ENCODE measurements at places on chromosomes 1 and 21.
A peak's percentile ranks its signal among the peaks of the same experiment; 100 is the strongest.

DNA sequence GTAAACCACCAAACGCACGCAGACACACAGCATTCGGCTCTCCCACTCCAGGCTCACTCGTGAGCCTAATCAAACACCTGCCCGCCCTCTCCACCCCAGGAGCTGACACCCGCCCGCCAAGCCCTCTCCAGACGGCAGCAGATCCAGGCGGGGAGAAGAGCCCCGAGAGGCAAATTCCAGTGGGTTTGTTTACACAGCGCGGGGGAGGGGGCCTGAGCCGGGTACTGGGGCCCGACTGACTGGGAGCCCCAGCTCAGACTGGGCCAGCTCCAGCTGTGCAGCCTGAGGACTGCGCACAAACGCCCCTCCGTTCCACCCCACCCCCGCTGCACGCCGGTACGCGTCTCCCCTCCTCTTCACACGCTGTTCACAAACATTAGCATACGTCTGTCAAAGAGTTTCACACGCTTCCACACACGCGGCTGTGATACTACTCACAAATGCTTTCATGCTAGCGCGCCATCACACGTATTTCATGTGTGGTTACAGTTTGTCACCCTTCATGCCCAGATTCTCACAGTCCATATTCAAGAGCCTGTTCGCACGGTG lies 1.0 kb upstream of the EFNA1 start:
- peak; percentile 14 for DNase-seq

GRCh38 chr1:221487781-221488524 lies 253.9 kb downstream of the DUSP10 start:
- peak; percentile 42 for DNase-seq

DNA sequence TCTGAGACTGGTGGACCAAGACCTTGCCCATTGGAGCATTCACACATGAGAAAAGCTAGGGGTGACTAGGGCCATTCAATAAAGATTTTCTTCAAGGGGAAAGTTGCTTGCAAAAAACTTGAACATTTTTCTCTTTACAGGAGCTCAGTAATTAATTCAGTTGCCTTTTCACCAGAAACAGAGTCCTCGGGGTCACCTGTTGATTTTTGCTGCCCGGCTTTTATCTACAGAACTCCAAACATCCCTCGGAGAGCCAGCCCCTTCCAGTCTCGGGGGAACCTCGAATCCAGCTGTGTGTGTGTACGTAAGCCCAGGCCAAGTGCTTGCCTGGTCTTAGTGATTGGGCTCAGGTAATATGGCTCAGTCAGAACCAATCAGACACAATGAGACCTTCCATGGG lies 47.5 kb downstream of the PCNX2 start:
- DNase-seq, result no peak

- DNase-seq, result no peak
Measured at GRCh38 chr1:42669936-42670335, 11.7 kb downstream of the PPIH start.

DNA sequence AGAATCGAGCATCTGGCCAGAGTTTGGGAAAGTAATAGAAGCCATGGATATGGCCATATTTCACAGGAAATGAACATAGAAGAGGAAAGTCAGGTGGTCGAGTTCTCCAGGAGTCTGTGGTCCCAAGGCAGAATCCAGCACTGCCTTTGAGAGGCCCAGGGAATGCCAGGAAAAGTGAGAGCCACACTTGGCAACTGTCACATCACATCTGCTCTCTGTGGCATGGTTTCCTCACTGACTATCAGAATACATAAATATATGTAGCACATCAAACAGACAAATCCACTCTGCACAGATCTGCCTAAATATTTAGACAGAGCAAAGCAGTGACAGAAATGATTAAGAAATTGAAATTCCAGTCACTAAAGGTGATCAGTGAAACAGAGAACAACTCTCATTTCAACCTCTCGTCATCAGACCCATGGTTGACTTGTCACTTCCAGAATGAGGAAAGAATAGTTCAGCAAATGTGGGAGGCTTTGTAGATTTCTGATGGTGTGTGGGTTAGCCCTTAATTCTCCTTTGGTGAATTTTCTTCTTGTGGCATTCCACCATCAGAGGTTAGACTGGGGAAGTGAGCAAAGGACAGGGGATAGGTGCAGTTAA lies 58.8 kb upstream of the MAN1A2 start:
- DNase-seq, result no peak

- no peak for DNase-seq
Measured at GRCh38 chr1:67605209-67605780, 79.7 kb upstream of the GADD45A start.

DNA sequence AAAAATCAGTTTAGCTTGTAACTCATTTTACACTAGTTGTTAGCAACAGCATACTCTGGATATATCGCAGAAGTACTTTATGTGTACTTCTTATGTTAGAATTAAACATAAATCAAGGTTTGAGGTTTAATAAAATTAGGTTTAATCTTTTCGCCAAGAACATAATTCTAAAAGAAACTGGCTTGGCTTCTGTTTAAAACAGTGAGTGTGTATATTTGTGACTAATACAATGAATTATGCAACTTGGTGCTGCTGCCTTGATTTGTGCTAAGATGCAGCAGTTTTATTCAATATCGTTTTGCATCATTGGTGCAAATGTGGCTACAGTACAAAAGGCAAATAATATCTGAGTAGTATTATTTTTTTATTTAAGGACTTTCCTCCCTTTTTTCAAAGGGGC lies 44.8 kb downstream of the USP25 start:
- DNase-seq, result peak; percentile 71

- peak; percentile 78 for DNase-seq
Measured at GRCh38 chr1:12594966-12595756, 22.8 kb downstream of the DHRS3 start.

DNA sequence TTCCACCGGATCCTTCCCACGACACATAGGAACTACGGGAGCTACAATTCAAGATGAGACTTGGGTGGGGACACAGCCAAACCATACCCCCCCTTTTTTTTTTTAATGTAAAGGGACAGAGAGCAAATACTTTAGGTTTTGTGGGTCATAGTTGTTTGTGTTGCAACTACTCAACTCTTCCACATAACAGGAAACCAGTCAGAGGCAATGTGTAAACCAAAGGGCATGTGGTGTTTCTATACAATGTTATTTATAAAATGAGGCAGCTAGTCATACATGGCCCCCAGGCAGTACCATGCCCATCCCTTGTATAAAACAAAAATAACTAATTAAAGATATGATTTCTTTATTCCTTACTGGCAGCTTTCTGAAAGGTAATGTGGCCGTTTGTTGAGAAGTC lies 845.4 kb upstream of the ADAMTS5 start:
- no peak for DNase-seq

DNA sequence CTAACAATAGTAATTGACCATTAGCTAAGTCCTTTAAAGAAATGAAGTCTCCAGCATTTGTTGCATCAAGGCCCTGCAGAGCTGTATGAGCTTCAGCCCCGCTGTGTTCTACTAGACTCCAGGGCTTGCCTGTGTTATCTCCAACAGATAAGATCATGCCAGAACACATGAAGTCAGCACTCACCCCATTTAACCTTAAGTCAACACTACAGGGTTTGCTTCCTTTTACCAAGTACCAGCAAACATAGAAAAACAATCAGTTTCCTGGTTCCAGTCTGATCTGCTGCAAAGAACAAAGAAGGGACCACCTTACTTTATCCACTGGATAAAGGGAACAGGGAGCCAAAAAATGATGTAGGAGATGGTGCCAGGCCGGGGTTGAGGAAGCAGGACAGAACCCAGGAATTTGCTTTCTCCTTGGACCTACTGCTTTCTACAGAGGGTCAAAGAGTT lies 41.3 kb upstream of the ENAH start:
- DNase-seq, result no peak

GRCh38 chr1:37741130-37741529 lies 23.8 kb downstream of the EPHA10 start:
- peak; percentile 21 for DNase-seq

- DNase-seq, result no peak
Measured at GRCh38 chr1:41399145-41399795, 38.0 kb downstream of the FOXO6 start.
